Activated T-cell treated with anti-CD3 and anti-CD28 coated beads, Interleukin-2, amount 50 U/mL, for 24 hours (primary cell): ENCODE measurements at places on chromosomes 6 and 20.

DNA sequence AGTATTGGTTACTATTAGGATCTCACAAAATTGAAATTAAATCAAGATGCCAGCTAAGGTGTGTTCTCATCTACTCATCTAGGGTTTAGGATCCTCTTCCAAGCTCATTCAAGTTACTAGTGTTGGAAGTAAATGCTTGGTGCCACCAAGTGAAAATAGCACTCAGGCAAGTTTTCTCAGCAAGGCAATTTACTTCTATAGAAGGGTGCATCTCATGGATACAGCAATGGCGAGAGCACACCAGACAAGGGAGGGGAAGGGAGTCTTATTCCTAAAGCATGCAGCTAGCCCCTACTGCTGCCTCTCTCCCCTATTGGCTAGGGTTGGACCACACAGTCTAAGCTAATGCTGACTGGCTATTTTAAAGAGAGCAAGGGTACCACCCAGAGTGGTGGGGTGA, 23.0 kb upstream of the FAM8A1 start:
- H3K4me1 ChIP-seq: peaks cover 1% of the 10 kb centered on the region
- no peak for DNase-seq
- H3K4me3 ChIP-seq: no peak overlapping the region
- no peaks in the 10 kb centered on the region for H3K36me3 ChIP-seq
- H3K27me3 ChIP-seq: peaks cover 39% of the 10 kb centered on the region

GRCh38 chr20:61191096-61191495, 61.0 kb upstream of the CDH4 start:
- DNase-seq: no peak
- no peak overlapping the region for H3K4me3 ChIP-seq
- H3K4me1 ChIP-seq: no peaks in the 10 kb centered on the region
- no peaks in the 10 kb centered on the region for H3K36me3 ChIP-seq
- H3K27me3 ChIP-seq: peaks cover 11% of the 10 kb centered on the region

- no peak overlapping the region for H3K4me3 ChIP-seq
- no peak for DNase-seq
- no peaks in the 10 kb centered on the region for H3K27me3 ChIP-seq
Observed at GRCh38 chr6:156175971-156176421, 601.2 kb upstream of the ARID1B start.

DNA sequence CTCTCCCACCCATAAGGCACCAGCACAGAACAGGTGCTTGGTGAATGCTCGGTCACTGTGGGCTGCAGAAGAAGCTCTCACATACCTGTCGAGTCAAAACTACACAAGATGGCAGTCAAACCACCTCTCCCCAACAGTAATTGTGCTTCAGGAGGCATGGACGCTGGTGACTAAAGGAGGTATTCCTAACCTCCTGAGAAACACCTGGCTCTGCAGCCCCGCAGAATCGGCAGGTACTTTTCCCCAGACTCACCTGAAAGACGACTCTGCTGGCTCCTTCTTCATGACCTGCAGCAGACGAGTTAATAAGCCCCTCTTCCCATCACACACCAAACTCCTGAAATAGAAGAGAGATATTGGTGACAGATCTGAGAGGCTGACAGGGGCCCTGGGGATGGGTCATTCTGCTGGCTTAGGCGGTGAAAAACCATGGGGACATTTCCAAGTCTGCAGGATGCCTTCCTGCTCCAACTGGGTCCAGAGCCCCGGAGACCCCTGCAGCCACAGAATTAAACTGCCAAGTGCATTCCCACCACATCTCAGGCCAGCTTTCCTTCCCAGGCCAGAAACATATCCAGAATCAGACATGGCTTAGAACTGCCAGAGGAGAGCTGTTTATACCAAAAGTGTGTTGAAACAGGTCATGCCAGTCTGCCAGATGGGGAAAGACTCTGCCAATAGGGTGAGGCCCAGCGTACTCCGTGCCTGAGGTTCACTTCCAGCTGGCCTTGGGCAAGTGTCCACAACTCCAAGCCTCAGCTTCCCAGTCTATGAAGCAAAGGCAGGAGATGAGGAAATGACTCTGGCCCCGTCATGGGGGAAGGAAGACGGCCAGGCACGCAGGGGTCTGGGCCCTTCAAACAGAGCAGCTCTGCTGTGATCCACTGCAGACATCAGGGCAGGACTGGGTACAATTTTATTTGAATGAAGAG, 53.0 kb downstream of the MYH7B start:
- peaks cover 99% of the 10 kb centered on the region for H3K36me3 ChIP-seq
- H3K27me3 ChIP-seq: no peaks in the 10 kb centered on the region
- DNase-seq: no peak
- no peak overlapping the region for H3K27ac ChIP-seq
- no peaks in the 10 kb centered on the region for H3K4me1 ChIP-seq
- no peak overlapping the region for H3K4me3 ChIP-seq

DNA sequence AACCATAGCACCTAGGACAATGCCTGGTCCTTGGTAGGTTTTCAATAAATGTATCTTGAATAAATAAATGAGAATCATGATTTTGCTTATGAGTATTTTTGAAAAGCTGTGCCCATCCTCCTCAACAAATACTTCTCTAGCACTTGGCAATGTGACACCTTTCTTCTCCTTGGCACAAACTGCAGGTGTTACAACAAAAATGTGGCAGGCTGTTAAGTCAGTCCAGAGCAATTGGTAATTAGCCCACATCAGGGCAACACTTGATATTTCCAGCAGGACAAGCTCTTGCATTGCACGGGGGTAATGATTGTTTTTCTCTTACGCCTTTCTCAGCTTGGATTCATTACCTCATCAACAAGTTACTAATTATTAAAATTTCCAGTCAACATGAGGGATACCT, 31.6 kb upstream of the SNX9 start:
- no peaks in the 10 kb centered on the region for H3K27me3 ChIP-seq
- H3K4me1 ChIP-seq: peaks cover 13% of the 10 kb centered on the region
- H3K36me3 ChIP-seq: no peaks in the 10 kb centered on the region
- H3K27ac ChIP-seq: no peak overlapping the region

- H3K4me1 ChIP-seq: peaks cover 13% of the 10 kb centered on the region
- peaks cover 57% of the 10 kb centered on the region for H3K27me3 ChIP-seq
- H3K36me3 ChIP-seq: no peaks in the 10 kb centered on the region
Observed at GRCh38 chr20:1820138-1821079, 74.8 kb upstream of the SIRPA start.

- H3K27me3 ChIP-seq: no peaks in the 10 kb centered on the region
- DNase-seq: no peak
- H3K4me3 ChIP-seq: peak overlapping the region; percentile 85
- peaks cover 52% of the 10 kb centered on the region for H3K36me3 ChIP-seq
- peak overlapping the region; percentile 96 for H3K27ac ChIP-seq
Observed at GRCh38 chr20:63895952-63896263, 982 bp downstream of the DNAJC5 start.

GRCh38 chr6:3801960-3802359, 47.2 kb upstream of the FAM50B start:
- H3K4me1 ChIP-seq: peaks cover 8% of the 10 kb centered on the region
- no peak overlapping the region for H3K27ac ChIP-seq
- DNase-seq: no peak

DNA sequence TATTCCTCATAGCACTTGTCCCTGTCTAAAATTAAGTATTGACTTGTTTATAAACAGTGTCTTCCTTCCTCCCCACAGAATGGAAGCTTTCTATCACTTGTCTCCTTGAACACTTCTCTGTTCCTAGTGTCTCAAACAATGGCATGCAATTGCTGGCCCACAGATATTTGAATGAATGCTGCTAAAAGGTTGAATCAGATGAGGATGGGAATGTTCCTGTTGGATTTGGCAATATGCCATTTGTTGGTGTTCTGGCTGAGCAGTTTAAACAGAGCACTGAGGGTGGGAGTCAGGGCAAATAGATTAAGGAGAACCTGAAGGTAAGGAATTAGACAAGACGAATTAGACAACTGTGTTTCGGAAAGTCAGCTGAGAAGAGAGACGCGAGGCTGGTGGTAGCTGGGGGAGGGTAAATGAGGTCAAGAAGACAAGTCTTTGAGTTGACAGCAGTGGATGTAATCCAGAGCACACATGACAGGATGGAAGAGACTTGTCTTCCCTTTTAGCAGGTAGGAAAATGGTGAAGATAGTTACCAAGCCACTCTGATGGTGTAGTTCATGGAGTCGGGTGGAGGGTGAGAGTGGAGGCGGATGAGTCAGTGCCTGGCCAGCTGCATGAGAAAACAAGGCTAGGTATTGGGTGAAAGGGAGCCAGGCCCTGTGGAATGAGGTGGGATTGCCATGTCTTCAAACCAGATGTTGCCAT, 58.3 kb upstream of the GNRH2 start:
- H3K4me3 ChIP-seq: no peak overlapping the region
- no peaks in the 10 kb centered on the region for H3K27me3 ChIP-seq
- no peak overlapping the region for H3K27ac ChIP-seq
- H3K36me3 ChIP-seq: peaks cover 10% of the 10 kb centered on the region
- DNase-seq: peak; percentile 43
- peaks cover 16% of the 10 kb centered on the region for H3K4me1 ChIP-seq

GRCh38 chr6:116426551-116426950, 34.6 kb upstream of the CALHM6 start:
- DNase-seq: no peak
- no peak overlapping the region for H3K4me3 ChIP-seq
- H3K27ac ChIP-seq: no peak overlapping the region
- H3K4me1 ChIP-seq: no peaks in the 10 kb centered on the region
- no peaks in the 10 kb centered on the region for H3K36me3 ChIP-seq
- H3K27me3 ChIP-seq: no peaks in the 10 kb centered on the region

GRCh38 chr20:9582137-9582536, 67.7 kb downstream of the LAMP5 start:
- H3K4me3 ChIP-seq: no peak overlapping the region
- no peaks in the 10 kb centered on the region for H3K36me3 ChIP-seq
- H3K27ac ChIP-seq: no peak overlapping the region
- DNase-seq: no peak
- no peaks in the 10 kb centered on the region for H3K4me1 ChIP-seq

- no peaks in the 10 kb centered on the region for H3K4me1 ChIP-seq
- H3K36me3 ChIP-seq: no peaks in the 10 kb centered on the region
- DNase-seq: no peak
- H3K27ac ChIP-seq: no peak overlapping the region
- no peaks in the 10 kb centered on the region for H3K27me3 ChIP-seq
- no peak overlapping the region for H3K4me3 ChIP-seq
Observed at GRCh38 chr20:11457488-11457887, 460.2 kb upstream of the BTBD3 start.

GRCh38 chr6:138849791-138850190, 53.9 kb downstream of the ECT2L start:
- no peaks in the 10 kb centered on the region for H3K4me1 ChIP-seq
- H3K27ac ChIP-seq: no peak overlapping the region
- no peaks in the 10 kb centered on the region for H3K36me3 ChIP-seq
- H3K27me3 ChIP-seq: no peaks in the 10 kb centered on the region
- DNase-seq: no peak
- no peak overlapping the region for H3K4me3 ChIP-seq

- no peaks in the 10 kb centered on the region for H3K36me3 ChIP-seq
- DNase-seq: no peak
Observed at GRCh38 chr6:150410399-150410798, 41.6 kb downstream of the IYD start.

GRCh38 chr6:40437631-40438030, 149.5 kb downstream of the LRFN2 start:
- H3K27me3 ChIP-seq: no peaks in the 10 kb centered on the region
- no peak for DNase-seq
- H3K4me3 ChIP-seq: no peak overlapping the region
- peaks cover 18% of the 10 kb centered on the region for H3K4me1 ChIP-seq

GRCh38 chr6:66970373-66970772, 1263.3 kb upstream of the EYS start:
- H3K27me3 ChIP-seq: no peaks in the 10 kb centered on the region
- no peaks in the 10 kb centered on the region for H3K4me1 ChIP-seq
- no peak overlapping the region for H3K4me3 ChIP-seq
- H3K27ac ChIP-seq: no peak overlapping the region

DNA sequence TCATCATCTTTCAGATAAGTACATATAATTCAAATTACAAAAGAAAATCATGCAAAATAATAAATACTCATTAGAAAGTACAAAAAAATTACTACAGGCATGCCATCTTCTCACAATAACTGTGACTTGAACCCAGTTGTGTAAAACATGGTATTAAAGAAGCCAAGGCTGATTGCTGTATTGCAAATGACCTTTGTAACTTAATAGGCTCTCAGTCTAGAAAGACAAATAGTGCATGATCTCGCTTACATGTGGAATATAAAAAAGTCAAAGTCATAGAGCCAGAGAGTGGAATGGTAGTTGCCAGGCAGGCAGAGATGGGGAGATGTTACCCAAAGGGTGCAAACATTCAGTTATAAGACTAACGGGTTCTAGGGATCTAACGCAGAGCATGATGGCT, 626.1 kb downstream of the COL12A1 start:
- H3K36me3 ChIP-seq: no peaks in the 10 kb centered on the region
- no peak overlapping the region for H3K4me3 ChIP-seq
- H3K4me1 ChIP-seq: no peaks in the 10 kb centered on the region
- no peak for DNase-seq

DNA sequence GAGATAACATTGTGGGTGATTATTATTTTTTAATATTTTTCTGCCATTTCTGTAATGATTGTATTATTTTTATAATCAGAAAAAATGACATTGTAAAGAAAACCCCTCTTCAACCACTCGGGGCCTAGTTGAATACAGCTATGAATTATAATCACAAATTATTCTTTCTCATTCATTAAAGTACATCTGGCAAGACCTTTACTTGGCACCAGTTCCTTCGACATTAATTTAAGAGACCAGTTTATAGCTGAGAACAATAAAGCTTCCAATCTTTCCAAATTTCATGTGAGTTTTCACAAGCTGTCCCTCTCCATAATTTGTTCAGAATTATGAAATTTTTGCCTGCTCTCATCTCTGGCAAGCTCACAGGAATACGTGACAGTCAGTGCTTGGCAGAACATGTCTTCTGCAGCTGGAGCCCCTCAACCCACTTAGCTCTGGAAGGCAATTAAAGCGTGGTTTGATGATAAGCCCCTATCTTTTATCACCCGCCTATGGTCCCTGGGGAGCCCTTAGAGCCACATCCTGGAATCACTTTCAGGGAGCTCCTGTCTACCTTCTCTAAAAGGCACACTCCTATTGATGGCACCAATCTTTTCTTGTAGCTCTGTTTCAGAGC, 237.2 kb upstream of the PRND start:
- no peaks in the 10 kb centered on the region for H3K36me3 ChIP-seq
- no peak overlapping the region for H3K4me3 ChIP-seq
- peaks cover 25% of the 10 kb centered on the region for H3K27me3 ChIP-seq
- no peak for DNase-seq
- no peaks in the 10 kb centered on the region for H3K4me1 ChIP-seq

DNA sequence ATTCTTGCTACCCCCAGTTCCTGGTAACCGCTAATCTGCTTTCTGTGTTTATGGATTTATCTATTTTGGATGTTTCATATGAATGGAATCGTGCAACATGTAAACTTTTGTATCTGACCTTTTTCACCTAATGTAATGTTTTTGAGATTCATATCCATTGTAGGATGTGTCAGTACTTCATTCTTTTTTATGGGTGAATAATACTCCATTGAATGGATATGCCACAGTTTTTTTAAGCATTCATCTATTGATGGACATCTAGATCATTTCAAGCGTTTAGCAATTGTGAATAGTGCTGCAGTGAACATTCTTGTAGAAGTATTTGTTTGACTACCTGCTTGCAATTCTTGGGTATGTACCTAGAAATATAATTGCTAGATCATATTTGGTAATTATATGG, 13.0 kb downstream of the KDM1B start:
- no peaks in the 10 kb centered on the region for H3K27me3 ChIP-seq
- peaks cover 66% of the 10 kb centered on the region for H3K36me3 ChIP-seq
- DNase-seq: no peak
- no peak overlapping the region for H3K27ac ChIP-seq
- H3K4me3 ChIP-seq: no peak overlapping the region
